Hematopoietic multipotent progenitor cell treated with erythropoietin and hydrocortisone succinate and interleukin-3 and kit ligand, for 15 days (in vitro differentiated cells): ENCODE measurements at places on chromosomes 6 and 20.

- no peak for DNase-seq
Observed at GRCh38 chr6:161029195-161029809, 37.7 kb downstream of the MAP3K4 start.

GRCh38 chr20:24605937-24606455 lies 136.6 kb downstream of the SYNDIG1 start:
- no peak for DNase-seq

DNA sequence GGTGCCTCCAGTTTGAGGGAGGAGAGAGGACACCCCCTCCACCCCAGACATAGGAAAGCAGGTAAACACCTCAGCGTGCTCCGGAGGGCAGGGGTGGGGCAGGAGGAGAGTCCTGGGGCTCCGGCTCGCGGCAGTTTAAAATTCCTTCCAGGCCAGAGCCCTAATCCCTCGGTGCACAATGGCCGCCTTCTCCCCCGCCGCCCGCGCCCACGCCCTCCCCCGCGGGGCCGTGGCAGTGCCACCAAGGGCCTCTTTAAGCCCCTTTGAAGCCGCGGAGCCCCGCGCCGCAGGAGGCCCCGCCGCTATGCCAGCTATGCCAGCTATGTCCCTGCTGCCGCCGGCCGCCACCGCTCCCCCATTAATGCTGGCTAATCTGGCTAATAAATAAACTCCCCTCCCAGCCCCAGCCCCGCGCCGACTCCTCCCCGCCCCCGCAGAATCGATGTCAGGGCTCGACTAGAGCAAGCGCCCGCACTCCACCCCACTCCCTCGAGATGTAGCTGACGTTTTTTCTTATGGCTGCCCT lies 125.1 kb downstream of the MRPL14 start:
- DNase-seq: peak; percentile 52

DNA sequence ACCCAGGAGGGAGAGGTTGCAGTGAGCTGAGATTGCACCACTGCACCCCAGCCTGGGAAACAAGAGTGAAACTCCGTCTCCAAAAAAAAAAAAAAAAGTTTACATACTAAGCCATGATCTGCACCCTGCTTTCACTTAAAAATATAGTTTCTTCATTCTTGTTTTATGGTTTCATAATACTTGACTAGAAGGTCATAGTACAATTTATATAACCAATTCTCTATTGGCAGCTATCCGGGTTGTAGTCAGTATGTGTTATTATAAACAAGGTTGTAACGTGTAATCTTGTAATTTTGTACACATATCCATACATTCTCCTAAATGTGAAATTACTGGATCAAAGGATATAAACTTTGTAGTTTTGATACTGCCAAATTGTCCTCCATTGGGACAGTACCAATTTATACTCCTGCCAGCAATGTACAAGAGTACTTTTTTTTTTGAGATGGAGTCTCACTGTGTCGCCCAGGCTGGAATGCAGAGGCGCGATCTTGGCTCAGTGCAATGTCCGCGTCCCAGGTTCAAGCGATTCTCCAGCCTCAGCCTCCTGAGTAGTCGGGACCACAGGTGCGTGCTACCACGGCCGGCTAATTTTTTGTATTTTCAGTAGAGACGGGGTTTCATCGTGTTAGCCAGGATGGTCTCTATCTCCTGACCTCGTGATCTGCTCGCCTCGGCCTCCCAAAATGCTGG lies 144.8 kb downstream of the GJA10 start:
- DNase-seq: no peak

DNA sequence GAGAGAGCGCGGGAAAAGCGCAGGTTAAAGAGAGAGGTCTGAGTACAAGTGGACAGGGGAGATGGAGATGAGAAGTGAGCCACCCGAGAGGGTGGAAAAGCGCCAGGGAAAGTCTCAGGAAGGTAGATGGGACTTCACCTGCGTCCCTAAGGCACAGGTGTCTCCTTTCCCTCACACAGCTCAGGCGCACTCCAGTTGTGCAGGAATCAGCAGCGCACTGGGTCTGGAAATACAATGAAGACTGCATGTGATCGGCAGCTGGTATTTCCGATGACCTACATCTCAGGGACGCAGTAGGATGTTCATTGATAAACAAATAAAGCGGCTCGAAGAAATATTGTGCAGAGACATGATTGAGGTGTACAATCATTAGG lies 432 bp upstream of the KHDRBS2 start:
- DNase-seq: no peak

GRCh38 chr6:44096612-44097011 lies 30.6 kb downstream of the MRPL14 start:
- DNase-seq: peak; percentile 88

GRCh38 chr6:113820761-113821160 lies 36.4 kb upstream of the MARCKS start:
- no peak for DNase-seq
